Sciatic nerve (tissue), 2 donors: ENCODE measurements at places on chromosomes 6 and 20.

- DNase-seq, result no peak
Measured at GRCh38 chr6:53325785-53326184, 23.0 kb downstream of the ELOVL5 start.

GRCh38 chr6:63862486-63863198 lies 227.0 kb downstream of the PHF3 start:
- DNase-seq, result no peak

GRCh38 chr6:112251171-112251875 lies 3.0 kb downstream of the LAMA4 start:
- DNase-seq, result peak; percentile 74

- no peak for DNase-seq
Measured at GRCh38 chr6:5783584-5784089, 223.1 kb downstream of the NRN1 start.
